Activated T-helper 17 cell treated with anti-CD3 and anti-CD28 coated beads, Interleukin-2, amount 50 U/mL, for 72 hours (primary cell): ENCODE measurements at places on chromosomes 12 and 14. TPM values are rescaled to one million over a fixed set of nuclear protein-coding genes. Genes with fewer than 3 reads are reported as not detected.

The PLCZ1 gene
- not detected for total RNA-seq

The RAD9B gene
- 2.5 TPM for total RNA-seq

The TAS2R10 gene
- total RNA-seq, result 0.48 TPM

The MUCL1 gene
- total RNA-seq, result not detected

The CISTR gene
- not detected for total RNA-seq

The ACSM4 gene
- not detected for total RNA-seq

The GAPDH gene
- 9,788 TPM for total RNA-seq

The KLHL33 gene
- 0.11 TPM for total RNA-seq

The RFLNA gene
- not detected for total RNA-seq

The INHBC gene
- not detected for total RNA-seq

The GPR84 gene
- 0.24 TPM for total RNA-seq

The IRF9 gene
- total RNA-seq, result 190 TPM

The EMP1 gene
- total RNA-seq, result 60.2 TPM

The DNAI7 gene
- total RNA-seq, result not detected

The POLE2 gene
- total RNA-seq, result 46.8 TPM

The CCDC196 gene
- total RNA-seq, result not detected

The DDN gene
- total RNA-seq, result 1.5 TPM

The MAP1LC3B2 gene
- 0.97 TPM for total RNA-seq

The DEPDC4 gene
- 2.4 TPM for total RNA-seq

The RHNO1 gene
- 39.4 TPM for total RNA-seq

The DDHD1 gene
- 46.7 TPM for total RNA-seq

The ATL1 gene
- 1.4 TPM for total RNA-seq

The KRT6A gene
- not detected for total RNA-seq

The HOXC12 gene
- not detected for total RNA-seq

The C3AR1 gene
- 7.3 TPM for total RNA-seq
